ENCODE measurements at places on chromosomes 3 and 15.

DNA sequence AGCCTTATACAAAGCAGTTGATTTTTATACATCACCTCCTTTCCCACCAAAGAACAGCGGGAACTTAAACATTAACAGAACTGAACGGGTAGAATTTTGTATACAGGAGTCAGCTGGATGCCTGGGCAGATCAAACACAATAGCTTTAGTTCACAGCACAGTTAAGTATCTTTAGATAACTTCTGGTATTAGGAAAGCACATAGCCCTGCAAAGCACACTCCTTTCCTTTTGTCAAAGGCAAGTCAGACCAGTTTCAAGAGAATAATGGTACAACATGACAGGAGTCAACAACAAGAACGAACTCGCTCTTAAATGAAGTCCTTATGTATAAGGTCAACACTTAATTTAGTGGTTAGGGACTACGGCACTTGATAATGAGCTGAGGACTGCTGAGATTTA, 26.3 kb downstream of the ABCC5 start:
- no peak for DNase-seq

DNA sequence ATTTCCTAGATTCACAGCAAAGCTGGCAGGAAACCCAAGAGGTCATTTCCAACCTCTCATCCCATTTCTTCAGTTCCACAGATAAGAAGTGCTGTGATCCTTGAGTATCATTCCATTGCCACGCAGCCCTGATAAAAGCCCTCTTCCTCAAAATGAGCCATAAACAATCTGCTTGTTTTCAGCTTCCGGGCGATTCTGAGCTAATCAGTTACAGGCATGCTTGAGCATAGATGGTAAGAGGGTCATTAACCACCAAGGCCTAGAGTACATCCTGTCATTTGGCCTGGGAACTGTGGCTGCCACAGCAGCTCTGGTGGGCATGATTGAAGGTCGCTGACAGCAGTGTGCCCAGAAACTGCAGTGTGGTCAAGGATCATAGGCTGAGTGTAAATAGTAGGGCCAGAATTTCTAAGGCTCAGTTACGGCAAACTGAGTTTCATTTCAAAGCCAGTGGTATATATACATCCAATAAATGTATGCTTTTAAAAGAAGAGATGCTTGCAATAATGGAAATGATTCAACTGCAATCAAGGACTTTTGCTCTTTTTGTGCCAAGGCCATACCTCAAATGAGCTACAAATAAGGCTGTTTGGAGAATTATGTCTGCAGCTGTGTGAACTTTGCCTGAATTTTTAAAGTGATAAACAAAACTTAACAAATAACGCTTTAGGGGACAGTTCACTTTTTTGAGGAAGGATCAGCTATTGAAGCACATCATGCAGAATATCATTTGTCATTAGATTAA, 47.3 kb downstream of the P3H2 start:
- DNase-seq = no peak

- no peak for DNase-seq
These were observed 13.9 kb upstream of the FXR1 start for GRCh38 chr3:180898572-180898971.

GRCh38 chr3:4758249-4758860, 220.9 kb upstream of the BHLHE40 start:
- no peak for DNase-seq

GRCh38 chr3:194312743-194313281, 38.3 kb downstream of the CPN2 start:
- no peak for DNase-seq

GRCh38 chr3:11130385-11130784, 23.9 kb upstream of the HRH1 start:
- DNase-seq = no peak

DNA sequence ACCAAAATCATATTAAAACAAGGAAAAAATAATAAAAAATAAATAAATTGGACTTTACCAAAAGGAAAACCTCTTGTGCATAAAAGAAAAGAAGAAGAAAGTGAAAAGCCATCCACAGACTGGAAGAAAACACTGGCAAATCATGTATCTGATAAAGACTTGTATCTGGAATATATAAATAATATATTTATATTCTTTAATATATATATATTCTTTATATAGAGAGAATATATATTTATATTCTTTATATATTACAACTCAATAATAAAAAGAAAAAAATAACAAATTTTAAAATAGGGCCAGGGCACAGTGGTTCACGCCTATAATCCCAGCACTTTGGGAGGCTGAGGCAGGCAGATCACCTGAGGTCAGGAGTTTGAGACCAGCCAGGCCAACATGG, 27.1 kb upstream of the ZNF445 start:
- DNase-seq = no peak

DNA sequence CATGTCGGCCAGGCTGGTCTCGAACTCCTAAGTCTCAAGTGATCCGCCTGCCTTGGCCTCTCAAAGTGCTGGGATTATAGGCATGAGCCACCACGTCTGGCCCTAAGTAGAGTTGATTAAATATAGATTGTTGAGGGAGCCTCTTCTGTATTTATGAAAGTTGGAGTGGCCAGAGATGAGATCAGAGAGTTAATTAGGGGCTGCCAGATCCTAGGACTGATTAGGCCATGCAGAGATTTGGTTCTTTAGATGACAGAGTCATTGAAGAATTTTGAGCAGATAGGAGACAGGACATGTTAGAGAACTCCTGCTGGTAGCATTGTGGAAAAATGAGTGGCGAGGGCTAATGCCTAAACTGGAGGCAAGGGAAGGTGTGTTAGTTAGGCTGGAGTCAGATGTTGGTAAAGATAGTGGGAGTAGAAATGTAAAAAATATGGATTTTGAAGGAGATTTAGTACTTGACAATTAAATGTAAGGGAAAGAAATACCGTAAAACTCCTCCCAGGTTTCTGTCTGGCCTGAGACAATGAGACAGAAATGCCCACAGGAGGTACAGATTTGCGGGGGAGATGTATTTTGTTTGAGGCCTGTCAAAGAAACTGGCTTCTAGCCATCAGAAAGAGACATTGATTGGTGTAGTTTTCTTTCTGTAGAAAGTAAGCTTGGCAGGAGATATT, 23.4 kb downstream of the SACM1L start:
- DNase-seq = no peak

Data from activated CD4-positive, alpha-beta T cell treated with anti-CD3 and anti-CD28 coated beads for 4 hours (primary cell).